Osteocyte (in vitro differentiated cells): ENCODE measurements at places on chromosomes 1 and 21. TPM values are rescaled to one million over a fixed set of nuclear protein-coding genes. Genes with fewer than 3 reads are reported as not detected.
A peak's percentile ranks its signal among the peaks of the same experiment; 100 is the strongest.

Gene KRTAP19-3
- total RNA-seq: not detected in 2 replicates

DNA sequence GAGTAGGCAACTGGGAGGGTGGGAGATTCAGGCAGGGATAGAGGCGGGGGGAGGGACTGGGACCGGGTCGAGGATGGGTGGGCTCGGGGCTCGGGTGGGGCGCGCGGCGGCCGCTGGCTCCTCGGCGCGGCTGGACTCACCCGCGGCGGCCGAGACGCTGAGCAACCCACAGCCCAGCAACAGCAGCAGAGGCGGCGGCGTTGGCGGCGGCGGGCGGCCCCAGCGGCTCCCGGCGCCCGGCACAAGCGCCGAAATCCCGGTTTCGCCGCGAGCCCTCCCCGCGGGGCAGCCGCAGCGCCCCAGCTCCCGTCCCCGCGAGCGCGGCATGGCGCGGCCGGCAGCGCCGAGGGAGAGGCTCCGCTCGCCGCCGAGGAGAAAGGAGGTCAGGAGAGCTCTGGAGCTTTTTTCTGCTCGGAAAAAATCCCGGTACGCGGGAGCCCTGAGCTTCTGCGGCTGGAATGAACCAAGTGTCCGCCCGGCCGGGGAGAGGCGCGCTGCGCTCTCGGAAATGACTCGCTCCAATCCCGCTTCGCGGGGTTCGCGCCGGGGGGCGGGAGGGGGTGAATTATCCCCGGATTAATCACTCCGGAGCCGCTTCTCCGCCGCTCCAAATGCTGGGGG is at the start of gene CSMD2:
Gene CSMD2, minus strand, starts transcription at position 460 of the 621 bp plus-strand sequence. Its CDS starts 133 bp downstream, at position 327.
- peaks cover 16% of the 10 kb centered on the region for H3K4me1 ChIP-seq
- H3K36me3 ChIP-seq: no peaks in the 10 kb centered on the region
- no peak within 1 kb of the TSS for H3K27ac ChIP-seq
- H3K27me3 ChIP-seq: peaks cover 50% of the 10 kb centered on the region
- peak within 1 kb of the TSS; percentile 54 for H3K4me3 ChIP-seq
- DNase-seq: no peak

DNA sequence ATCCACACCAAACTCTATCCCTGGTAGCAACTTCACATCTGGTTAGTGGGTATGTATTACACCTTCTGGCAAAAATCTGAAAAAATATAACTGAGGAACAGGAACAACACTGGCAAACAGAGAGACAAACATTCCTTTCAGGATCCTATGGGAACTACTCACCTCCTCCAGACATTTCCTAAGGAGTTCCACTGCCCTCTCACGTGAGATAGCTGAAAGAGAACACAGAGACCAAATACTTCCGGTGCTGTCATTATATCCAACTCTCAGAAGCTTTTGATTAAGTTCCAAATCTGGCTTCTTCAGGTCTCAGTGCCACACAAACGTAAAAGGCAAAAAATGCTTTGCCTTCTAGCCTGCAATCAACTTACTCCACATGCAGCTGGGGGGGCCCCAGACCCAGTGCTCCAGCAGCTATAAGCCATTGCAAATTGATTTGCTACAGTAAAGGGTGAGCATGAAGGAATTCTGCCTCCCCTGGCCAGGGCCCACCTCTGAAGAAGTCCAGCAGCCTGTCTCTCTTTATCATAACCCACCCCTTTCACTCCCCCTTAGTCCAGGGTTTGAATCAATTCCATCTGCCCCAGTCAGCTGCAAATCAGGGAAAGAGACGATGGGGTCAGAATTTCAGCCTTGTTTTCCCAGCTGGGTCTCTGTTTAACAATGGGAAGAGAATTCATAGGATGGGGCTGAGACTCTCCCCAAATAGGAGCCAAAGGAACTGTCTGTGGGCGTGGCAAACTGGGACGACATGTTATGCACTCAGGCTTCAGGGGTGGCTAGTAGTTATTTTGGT is 32.2 kb downstream of the TFAP2E start:
- H3K27me3 ChIP-seq: no peaks in the 10 kb centered on the region
- peaks cover 57% of the 10 kb centered on the region for H3K36me3 ChIP-seq

DNA sequence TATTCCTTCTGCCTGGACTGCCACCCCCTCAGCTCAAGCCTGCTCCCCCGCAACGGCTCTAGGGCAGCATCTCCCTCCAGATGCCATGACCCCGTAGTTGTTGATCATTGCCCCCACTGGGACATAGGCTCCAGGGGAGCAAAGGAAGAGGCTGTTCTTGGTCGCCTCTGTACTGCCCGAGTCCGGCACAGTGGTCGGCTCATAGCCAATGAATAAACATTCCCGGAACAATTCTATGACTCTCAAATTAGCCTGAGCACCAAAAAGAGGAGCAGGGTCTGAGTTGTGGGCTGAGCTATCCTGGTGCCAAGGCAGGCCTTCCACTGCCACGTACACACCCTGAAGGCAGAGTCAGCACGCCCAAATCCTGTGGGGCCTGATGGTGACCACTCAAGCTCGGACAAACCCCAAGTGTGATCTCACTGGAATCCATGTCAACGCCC is 33.1 kb downstream of the CAPZB start:
- no peak for DNase-seq
- peak overlapping the region; percentile 97 for H3K27ac ChIP-seq
- H3K36me3 ChIP-seq: peaks cover 6% of the 10 kb centered on the region
- peak overlapping the region; percentile 68 for H3K4me3 ChIP-seq
- peaks cover 98% of the 10 kb centered on the region for H3K4me1 ChIP-seq
- H3K27me3 ChIP-seq: no peaks in the 10 kb centered on the region

- peaks cover 2% of the 10 kb centered on the region for H3K36me3 ChIP-seq
- peak; percentile 82 for DNase-seq
- H3K4me3 ChIP-seq: no peak overlapping the region
These were observed 161.8 kb downstream of the PCBP3 start for GRCh38 chr21:45805321-45805720.
